Myocyte (in vitro differentiated cells): ENCODE measurements at places on chromosomes 12 and 14. TPM values are rescaled to one million over a fixed set of nuclear protein-coding genes. Genes with fewer than 3 reads are reported as not detected.

- DNase-seq: no peak
Observed at GRCh38 chr12:8817856-8818255, 4.6 kb upstream of the A2ML1 start.

GRCh38 chr12:78918268-78918667, 53.7 kb downstream of the SYT1 start:
- no peak for DNase-seq

- no peak for DNase-seq
Observed at GRCh38 chr12:53735-54730, 12.5 kb upstream of the IQSEC3 start.

GRCh38 chr12:115407036-115407435, 723.1 kb upstream of the TBX3 start:
- no peak for DNase-seq

- DNase-seq: no peak
Observed at GRCh38 chr14:72678356-72678755, 215.5 kb downstream of the DPF3 start.

- DNase-seq: no peak
Observed at GRCh38 chr12:54448344-54448743, 25.1 kb downstream of the GTSF1 start.

DNA sequence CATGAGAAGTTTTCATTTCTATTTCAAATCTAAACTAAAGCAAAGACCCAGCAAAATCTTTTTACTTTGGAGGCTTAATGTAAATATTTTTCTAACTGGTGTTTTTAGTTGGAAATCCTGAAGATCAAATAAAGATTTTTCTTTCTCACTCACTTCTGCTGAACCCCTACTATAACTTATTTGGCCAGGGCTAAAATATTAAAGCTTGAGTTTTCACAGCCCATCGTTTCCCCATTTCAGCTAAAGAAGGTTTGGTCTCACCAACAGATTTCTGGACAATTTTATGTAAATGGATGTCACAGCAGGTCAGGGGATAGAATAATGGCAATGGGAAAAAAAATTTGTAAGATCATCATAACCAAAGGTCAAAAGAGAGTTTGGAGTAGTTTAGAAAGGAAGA, 92.7 kb upstream of the DCN start:
- no peak for DNase-seq

GRCh38 chr12:65327207-65328076, 49.0 kb downstream of the MSRB3 start:
- DNase-seq: peak; percentile 48

The TMEM30B gene
- 0.16 and 0.62 TPM in 2 replicates for total RNA-seq

The GLIPR1 gene
- 15.9 and 20.7 TPM in 2 replicates for total RNA-seq

The GDF3 gene
- not detected in 2 replicates for total RNA-seq

The SLC25A21 gene
- 0.91 and 1.9 TPM in 2 replicates for total RNA-seq
